Cerebellar nuclear complex (tissue), 1 donor: ENCODE measurements at places on chromosomes 12 and 14.

DNA sequence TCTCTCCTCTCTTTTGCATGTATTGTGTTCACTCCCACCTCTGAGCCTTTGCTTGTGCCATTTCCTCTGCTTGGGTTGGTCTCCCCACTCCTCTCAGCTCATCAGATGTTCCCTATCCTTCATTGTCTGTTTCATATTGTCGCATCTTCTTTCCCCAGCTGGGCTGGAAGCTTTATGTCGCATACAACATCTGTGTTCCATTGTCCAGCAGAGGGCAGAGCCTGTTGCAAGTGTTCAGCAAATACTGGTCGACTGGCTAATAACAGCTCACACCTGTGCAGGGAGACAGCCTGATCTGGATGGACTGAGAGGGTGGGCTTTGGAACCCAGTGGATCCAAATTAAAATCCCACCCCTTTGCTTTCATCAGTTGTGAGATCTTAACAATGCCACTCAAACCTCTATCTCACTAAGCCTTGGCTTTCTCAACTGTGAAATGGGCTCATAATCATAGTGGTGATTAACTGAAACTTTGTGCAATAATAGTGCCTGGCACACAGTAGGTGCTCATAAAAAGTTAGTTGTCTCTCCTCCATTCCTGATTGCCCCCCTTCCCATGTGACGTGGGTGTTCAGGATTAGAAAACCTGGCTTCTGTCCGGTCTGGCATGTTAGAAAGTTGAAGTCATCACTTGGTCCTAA lies 75.8 kb downstream of the RIN3 start:
- DNase-seq = no peak

GRCh38 chr12:93180566-93180965 lies 197.2 kb upstream of the NUDT4 start:
- no peak for DNase-seq

- no peak for DNase-seq
Observed at GRCh38 chr12:75739912-75740311, 228.5 kb upstream of the KRR1 start.

- DNase-seq = no peak
Observed at GRCh38 chr14:22047115-22047514, 373.5 kb upstream of the OR4E1 start.

DNA sequence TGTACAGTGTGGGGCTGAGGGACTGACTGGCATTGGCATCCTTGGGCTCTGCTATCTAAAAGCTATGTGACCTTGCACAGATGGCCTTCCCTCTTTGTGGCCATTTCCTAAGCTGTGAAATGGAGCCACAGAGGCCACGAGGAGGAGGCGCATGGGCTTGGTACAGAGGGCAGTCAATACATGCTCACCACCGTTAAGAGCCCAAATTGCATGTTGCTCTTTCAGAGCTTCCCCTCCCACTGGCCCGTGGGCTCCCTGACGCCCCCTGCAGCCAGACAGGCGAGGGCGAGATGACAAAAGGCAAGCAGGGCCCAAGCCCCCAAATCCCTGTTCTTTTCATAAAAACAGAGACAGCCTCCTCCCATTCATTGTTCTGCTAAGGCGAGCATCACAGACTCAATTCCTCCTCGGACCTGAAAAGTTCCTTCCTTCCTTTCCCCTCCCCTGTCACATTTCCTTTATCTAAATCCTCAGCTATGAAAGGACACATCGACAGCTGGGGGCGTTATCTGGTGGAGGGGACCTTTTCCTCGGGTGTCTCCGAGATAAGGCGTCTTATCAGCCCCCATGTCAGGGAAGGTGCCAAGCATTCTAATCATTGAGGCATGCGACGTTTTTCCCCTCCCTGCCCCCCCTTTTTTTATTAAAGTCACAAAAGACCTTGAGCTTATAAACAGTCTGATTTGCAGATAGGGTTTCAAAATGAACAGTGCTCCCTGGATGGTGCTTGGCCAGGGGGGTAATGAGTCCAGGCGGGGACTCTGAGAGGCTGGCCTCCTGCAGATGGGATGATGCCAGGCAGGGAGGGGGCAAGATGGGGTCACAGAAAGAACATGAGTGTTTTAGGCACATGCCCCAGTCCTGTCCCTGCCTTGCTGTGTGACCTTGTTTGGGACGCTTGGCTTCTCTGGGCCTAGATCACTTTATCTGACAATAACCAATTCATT lies 26.4 kb downstream of the FAM222A start:
- no peak for DNase-seq

- DNase-seq = no peak
Observed at GRCh38 chr12:117494833-117495655, 133.6 kb upstream of the NOS1 start.

DNA sequence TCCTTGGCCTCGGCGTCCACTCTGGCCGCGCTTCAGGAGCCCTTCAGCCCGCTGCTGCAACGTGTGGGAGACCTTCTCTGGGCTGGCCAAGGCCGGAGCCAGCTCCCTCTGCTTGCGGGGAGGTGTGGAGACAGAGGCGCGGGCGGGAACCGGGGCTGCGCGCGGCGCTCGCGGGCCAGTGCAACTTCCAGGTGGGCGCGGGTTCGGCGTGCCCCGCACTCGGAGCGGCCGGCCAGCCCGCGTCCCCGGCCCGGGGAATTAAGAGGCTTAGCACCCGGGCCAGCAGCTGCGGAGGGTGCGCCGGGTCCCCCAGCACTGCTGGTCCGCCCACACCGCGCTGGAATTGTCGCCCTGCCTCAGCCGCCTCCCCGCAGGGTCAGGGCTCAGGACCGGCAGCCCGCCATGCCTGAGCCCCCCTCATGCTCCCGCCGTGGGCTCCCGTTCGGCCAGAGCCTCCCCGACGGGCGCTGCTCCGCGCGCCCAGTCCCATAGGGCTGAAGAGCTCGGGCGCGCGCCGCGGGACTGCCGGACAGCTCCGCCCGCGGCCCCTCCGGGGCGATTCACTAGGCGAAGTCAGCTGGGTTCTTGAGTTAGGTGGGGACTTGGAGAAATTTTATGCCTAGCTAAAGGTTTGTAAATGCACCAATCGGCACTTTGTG lies 673.9 kb downstream of the SLC16A7 start:
- no peak for DNase-seq

DNA sequence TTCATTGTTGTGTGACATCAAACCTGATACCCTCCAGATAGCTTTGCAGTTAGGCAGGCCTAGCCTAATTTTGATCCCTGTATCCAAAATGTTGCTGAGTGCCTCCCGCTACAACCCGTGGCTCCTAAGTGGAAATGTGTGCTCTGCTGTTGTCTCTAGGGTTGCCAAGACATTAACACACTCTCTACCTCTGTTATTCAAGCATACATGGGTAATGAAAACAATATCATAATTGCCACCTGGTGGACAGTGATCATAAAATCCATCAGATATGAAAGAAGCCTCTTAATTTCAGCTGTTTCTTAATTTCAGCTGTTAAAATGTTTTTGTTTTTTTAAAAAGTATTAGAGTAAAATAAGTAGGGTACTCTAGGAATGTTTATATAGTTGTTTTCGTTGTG lies 93.5 kb downstream of the PLEKHA5 start:
- DNase-seq = no peak

- DNase-seq = peak; percentile 2
Observed at GRCh38 chr14:51653079-51653774, 1.5 kb downstream of the FRMD6 start.

DNA sequence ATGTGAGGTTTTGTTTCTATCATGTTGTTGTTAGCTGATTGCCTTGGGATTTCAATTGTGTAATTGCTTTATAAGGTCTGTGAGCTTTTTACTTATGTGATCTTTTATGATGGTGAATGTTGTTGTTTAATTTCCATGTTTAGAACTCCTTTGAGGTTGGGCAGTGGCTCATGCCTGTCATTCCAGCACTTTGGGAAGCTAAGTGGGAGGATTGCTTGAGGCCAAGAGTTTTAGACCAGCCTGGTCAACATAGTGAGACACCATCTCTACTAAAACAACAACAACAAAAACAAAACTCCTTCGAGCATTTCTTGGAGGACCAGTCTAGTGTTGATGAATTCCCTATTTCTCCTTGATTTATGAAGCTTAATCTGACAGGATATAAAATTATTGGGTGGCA lies 102.1 kb upstream of the PMCH start:
- DNase-seq = no peak

GRCh38 chr14:103500148-103500990 lies 22.3 kb downstream of the CKB start:
- peak; percentile 92 for DNase-seq

DNA sequence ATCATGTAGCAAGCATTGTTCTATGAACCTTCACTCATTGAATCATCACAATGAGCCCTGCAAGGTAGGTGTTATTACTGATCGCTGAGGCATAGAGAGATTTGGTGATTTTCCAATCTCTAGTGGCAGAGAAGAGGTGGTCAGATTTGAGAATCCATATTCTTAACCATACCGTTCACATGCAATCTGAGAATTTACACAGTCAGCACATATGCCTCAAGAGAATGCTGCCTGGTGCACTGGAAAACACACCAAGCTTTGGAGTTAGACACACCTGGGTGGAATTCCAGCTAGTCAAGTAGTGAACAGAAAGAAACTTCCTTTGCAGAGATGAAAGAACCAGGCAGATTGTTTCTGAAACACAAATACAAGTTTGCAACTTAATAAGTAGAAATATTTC lies 94.1 kb downstream of the LGR5 start:
- DNase-seq = no peak

GRCh38 chr12:27555361-27555760 lies 31.4 kb downstream of the PPFIBP1 start:
- DNase-seq = no peak

- DNase-seq = no peak
Observed at GRCh38 chr12:28104316-28104715, 85.9 kb upstream of the CCDC91 start.
